Activated CD4-positive, alpha-beta T cell treated with anti-CD3 and anti-CD28 coated beads, Interleukin-2, Interleukin-6, amounts not matched to agents 100 ng/mL and 50 ng/mL, durations not matched to agents 16 hours and 8 hours (primary cell): ENCODE measurements at places on chromosomes 4 and X.

DNA sequence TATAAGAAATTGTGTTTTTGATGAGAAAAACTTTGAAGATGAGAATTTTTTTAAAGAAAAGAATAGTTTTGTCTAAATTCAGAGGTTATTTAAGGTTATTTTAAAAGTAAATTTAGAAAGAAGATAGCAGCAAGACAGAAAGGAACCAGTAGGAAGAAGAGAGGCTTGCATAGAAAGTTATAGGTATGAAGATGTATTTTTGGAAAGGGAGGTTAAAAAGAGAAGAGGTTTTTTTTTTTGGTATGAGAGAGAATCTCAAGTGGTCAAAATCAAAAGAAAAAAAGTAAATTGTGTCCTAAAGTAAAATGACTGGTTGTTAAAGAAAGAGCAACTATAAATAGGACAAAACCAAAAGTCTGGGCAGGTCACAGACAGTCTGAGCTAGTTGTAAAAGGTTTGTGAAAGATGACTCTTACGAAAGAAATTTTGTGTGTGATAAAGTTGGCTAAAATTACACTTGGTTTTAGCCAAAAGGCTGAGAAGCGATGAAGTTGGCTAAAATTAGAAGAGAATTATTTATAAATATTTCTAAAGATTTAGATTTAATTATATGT, 16.4 kb upstream of the EIF4E start:
- no peak for DNase-seq

- DNase-seq, result no peak
Measured at GRCh38 chrX:41086627-41086932, 1.3 kb downstream of the USP9X start.

- no peak for DNase-seq
Measured at GRCh38 chr4:76539979-76540378, 105.0 kb downstream of the SHROOM3 start.

- peak; percentile 11 for DNase-seq
Measured at GRCh38 chrX:96372313-96373046, 312.2 kb upstream of the DIAPH2 start.

GRCh38 chrX:133265331-133265730, 47.2 kb upstream of the TFDP3 start:
- DNase-seq, result no peak

GRCh38 chr4:44738615-44739014, 12.3 kb upstream of the GNPDA2 start:
- DNase-seq, result peak; percentile 10

GRCh38 chr4:144181391-144181790, 40.9 kb upstream of the GYPA start:
- DNase-seq, result no peak

DNA sequence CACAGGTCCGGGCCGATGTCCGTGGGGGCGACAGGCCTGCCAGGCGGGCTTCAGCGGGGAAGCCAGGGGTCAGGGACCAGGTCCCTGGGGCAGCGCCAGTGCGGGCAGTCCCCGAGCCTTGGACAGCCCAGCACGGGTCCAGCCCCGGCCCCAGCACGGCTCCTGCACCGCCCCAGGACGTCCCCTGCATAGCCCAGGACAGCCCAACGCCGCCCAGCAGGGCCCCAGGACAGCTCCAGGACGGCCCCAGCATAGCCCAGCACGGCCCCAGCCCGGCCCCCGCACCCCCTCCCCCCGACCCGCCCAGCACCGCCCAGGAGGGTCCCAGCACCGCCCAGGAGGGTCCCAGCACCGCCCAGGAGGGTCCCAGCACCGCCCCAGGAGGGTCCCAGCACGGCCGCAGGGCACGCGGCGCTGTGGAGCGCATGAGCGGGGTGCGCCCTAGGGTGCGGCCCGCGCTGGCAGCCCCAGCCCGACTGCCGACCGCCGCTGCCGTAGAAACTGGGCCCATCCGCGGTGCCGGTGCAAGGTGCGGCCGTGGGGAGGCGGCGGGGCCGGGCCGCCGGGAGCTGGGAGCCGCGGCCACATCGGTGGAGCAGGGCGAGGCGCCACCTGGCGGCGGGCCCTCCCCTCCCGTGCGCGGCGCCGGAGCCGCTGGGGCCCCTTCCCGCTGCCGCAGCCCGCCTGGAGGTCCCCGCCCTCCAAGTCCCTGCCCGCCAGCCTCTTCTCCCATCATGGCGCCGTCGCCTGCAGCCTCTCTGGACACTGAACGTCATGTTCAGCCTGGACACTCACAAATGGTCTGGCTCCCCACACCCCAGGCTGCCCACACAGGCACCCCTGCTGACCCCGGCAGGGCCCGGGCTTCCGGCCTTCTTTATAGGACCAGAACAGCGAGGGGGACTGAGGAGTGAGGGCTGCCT, 106.8 kb upstream of the NKX1-1 start:
- peak; percentile 53 for DNase-seq

DNA sequence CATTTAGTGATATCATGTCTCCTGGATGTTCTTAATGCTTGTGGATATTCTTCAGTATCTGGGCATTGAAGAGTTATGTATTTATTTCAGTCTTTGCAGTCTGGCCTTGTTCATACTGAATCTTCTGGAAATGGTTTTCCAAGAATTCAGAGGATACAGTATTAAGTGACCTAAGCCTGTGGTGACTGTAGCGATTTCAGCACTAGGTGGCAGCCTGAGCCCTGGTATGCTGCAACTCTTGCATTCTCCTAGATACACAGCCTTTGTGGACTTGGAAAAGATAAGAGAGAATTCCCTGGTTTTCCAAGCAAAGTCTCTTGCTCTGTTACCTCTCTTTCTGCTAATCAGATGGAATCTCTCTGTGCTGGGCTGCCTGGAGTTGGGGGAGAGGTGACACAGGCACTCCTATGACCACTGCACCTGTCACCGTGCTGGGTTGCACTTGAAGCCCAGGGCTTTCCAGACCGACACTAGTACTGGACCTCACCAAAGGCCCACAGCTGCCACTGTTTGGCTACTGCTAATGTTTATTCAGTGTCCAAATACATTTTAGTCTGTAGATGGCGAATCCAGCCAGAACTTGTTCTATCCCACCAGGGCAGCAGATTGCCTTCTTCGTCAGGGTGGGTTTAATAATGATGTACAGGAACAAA, 19.3 kb upstream of the SPIN2A start:
- DNase-seq, result peak; percentile 1

GRCh38 chrX:72124540-72125201, 7.0 kb downstream of the RTL5 start:
- no peak for DNase-seq

DNA sequence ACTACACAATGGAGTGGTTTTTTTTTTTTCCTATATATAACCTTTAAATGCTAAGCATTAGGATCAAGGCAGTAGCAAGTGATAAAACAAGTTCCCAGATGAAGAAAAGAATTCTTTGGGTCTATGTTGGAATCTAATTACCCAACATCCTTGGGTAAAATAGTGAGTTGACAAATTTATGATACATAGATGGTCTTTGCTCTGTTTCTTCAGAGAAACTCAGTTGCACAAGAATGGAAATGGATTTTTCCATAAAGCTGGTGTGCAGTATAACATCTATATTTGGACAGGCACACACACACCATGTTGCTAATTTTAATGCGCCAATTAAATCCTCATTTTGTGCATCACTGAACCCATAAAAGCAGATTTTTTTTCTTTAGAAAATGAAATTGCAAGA, 137.0 kb upstream of the MED14 start:
- no peak for DNase-seq

- DNase-seq, result no peak
Measured at GRCh38 chrX:2694914-2695267, 3.8 kb downstream of the CD99 start.

DNA sequence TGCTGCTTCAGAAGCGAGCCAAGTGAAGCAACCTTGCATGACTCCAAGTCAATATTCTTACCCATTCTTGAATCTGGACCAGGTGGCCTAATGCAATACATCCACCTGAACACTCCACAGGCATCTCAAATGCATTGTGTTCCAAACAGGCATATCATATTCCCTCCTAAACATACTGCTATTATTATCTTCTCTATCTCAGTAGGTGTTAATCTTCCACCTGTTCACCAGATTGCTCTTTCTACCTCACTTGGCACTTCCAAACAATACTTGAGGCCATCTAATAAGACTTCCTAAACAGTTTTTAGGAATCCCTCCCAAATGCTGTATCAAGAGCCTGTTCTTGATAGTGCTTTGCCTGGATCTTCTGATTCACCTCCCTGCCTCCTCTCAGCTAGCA, 90.7 kb downstream of the GPRIN3 start:
- DNase-seq, result no peak

GRCh38 chr4:177728361-177729152, 286.3 kb upstream of the AGA start:
- no peak for DNase-seq

- DNase-seq, result no peak
Measured at GRCh38 chr4:73434311-73434710, 1.7 kb upstream of the AFP start.

GRCh38 chr4:35835893-35836292, 408.4 kb downstream of the ARAP2 start:
- DNase-seq, result no peak

DNA sequence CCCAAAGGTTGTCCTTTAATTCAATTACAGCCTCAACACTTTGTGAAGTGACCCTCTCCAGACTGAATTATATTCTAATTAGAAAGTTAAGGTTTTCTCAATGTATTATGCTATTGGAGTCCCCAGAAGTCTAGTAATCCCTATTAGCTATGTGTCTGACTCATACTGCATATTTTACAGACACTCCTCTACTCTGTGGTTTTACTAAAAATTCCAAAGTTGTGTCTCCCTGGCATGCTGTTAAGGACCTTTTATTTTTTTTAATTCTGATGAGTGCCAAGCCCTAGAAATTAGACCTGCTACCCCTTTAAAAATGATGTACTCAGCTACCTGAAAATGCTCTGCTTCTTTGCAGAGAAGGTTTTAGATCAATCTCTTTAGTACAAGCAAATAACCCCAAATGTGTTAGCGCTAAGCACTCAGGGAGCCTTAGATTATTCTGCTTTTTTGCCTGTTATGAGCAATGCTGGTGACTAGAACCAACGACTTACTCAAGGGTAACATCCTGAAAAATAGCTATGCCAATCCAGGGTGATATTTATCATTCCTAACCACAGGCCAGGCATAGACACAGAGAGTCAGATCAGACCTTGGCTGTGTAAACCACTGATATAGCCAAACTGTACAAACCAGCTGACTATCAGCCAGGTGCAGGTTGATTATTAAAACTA, 26.1 kb upstream of the CXCL13 start:
- DNase-seq, result no peak

DNA sequence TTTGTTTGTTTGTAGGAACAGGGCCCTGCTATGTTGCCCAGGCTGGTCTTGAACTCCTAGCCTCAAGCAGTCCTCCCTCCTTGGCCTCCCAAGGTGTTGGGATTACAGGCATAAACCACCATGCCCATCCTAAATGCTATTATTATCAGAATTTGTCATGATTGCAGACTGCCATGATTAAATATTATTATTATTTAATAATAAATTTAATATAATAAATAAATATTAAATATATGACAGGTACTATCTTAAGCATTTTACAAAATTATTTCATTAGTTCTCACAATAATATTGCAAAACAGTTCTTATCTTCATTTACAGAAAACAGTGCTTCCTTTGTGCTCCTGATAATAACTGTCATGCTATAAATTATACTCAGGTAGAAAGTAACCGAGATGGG, 133.4 kb upstream of the JADE1 start:
- no peak for DNase-seq

DNA sequence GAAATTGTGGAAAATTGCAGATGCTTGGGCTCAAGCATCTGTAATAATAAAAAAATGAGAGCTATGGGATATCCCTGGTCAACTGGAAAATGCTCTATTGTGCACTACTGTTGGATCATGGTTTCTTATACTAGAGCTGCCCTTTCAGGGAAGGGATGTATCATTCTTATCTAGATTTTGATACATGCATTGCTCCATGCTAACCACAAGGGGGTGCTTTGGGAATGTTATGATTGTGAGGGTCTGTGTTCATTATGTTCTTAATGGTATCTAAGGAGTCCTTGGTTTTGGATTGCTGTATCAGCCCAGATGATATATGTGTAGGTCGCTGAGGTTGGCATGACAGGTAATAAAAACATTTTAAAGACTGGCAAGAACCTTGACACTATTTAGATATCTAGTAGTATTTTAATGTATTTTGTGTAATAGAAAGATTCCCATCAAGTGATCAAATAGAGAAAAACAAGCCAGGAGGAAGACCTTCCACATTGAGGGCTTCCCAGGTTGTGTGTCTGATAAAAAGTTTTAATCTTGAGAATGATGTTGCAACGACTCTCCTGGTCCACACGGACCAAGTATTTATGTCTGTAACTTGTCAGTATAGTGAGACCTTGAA, 49.2 kb upstream of the TLR2 start:
- DNase-seq, result peak; percentile 30

GRCh38 chr4:42398171-42398870, 1.0 kb downstream of the SHISA3 start:
- DNase-seq, result peak; percentile 33

DNA sequence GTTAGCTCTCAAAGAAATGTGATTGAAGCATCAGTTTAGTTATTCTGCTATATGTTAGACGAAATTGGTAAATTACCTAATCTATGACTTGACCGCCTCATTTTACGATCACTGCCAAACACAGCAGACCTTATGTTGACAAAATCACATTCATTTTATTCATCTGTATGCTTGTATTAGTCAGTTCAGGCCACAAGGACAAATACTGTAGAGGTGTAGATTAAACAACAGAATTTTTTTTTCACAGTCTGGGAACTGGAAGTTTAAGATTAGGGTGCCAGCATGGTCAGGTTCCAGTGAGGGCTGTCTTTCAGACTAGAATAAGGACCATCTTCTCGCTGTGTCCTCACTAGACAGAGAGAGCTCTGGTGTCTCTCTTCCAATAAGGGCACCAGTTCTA, 177.1 kb downstream of the NWD2 start:
- DNase-seq, result no peak

DNA sequence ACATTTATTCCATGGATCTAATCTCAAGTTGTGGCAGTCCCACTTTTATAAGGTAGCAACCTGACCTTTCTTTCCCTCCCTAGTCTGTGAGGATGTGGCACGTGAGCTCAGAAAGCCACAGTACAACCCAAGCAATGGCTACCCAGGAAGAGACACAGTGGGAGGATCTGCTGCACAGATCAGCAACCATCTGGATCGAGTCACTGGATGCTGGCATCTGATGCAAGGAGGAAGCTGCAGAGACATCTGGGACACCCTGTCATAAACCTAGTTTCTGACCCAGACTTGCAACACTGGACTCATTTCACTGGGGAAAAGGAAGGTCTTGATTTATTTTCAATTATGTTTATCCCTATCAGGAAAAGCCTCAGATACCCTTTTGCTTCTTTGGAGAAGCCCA, 327.1 kb downstream of the PAPSS1 start:
- DNase-seq, result no peak
